ENCODE measurements at places on chromosomes 3 and 15.

- DNase-seq, result no peak
These were observed 12.1 kb downstream of the SEC22C start for GRCh38 chr3:42569593-42570142.

GRCh38 chr15:57861815-57862586 is 155.5 kb downstream of the POLR2M start:
- no peak for DNase-seq

DNA sequence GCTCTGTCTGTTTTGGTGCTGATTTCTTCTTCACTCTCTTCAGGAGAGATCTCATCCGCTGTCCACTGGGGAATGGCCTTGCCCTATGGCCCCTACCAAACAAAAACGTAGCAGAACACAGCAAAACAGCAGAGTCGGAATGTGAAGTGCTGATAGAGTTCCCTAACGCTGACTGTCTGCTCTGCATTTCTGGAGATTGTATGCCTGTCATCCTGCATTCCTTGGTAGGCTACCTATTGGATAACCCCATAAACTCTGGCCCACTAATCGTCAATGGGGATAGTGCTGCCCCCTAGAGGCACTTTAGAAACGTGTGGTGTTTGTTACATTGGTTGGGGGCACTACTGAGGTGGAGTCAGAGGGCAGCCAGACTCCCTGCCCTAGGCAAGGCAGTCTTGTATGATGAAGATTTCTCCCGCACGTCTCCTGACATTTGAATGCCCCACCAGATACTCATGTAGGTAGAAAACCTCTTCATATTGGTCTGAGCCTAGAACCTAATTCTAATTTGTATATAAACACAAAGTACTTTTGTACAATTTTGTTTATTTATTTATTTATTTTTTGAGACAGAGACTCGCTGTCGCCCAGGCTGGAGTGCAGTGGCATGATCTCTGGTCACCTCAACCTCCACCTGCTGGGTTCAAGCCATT is 15.6 kb upstream of the MAGEF1 start:
- peak; percentile 93 for DNase-seq

DNA sequence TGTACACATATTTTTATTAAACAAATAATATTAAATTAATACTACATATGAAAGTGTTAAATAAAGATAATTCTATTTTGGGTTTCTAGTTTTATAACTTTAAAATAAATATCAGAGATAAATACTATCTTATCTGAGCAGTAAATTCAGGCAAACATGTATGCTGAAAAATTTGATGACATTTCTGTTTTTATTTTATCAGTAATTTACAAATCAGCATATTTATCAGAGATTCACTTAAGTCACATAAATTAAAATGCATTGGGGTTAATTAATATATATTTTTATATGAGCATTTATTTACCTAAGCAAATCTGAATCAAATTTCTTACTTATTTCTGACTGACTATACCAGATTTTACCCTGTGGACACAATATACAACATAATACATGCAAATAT is 1499.8 kb downstream of the OTOL1 start:
- DNase-seq, result no peak

DNA sequence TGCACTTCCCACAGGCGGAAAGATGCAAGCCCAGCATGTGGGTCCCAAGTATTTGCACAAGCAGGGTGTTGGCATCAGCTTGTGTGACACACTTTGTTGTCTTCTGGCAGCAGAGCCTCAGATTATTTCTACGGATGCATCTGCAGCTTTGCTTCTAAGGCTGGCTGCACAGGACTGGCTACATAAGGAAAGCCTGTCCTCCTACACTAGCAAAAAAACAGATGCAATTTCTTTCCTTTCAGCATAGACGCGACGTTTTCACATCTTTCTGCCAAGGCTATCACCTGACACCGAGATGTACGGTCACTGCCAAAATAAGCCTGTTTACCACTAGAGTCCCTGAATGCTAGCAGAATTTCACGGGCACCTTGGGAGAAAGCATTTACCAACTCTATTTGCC is 13.5 kb downstream of the MRPS11 start:
- DNase-seq, result no peak

GRCh38 chr15:75107908-75108838 is 84.8 kb downstream of the PPCDC start:
- DNase-seq, result peak; percentile 47

GRCh38 chr15:58529041-58529440 is 97.2 kb downstream of the LIPC start:
- no peak for DNase-seq

DNA sequence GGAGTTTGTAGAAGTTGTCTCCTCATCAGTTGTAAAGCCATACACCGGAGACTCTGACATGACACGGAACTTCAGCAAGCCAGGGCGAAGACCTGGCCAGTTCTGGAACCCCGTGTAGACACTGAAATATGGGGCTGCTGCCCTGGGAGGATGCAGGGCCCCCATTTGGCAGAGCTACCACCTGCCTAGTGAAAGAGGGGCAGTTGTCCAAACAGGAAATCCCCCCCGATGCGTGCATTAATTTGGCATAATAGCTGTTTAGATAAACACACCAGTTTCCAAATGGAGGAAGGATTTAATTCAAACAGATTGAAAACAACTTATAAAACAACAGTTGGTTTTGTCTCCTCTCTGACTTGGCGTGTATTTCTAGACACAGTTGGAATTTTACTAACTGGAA is 357.2 kb downstream of the GABRG3 start:
- DNase-seq, result no peak

GRCh38 chr3:8505621-8506020 is 4.0 kb downstream of the LMCD1 start:
- no peak for DNase-seq
